M059J (cell line): ENCODE measurements at places on chromosomes 1 and 21.
A peak's percentile ranks its signal among the peaks of the same experiment; 100 is the strongest.

GRCh38 chr21:23398726-23399125 is 2208.6 kb downstream of the MRPL39 start:
- no peak for DNase-seq

GRCh38 chr1:243818978-243819377 is 31.1 kb downstream of the AKT3 start:
- no peak for DNase-seq

DNA sequence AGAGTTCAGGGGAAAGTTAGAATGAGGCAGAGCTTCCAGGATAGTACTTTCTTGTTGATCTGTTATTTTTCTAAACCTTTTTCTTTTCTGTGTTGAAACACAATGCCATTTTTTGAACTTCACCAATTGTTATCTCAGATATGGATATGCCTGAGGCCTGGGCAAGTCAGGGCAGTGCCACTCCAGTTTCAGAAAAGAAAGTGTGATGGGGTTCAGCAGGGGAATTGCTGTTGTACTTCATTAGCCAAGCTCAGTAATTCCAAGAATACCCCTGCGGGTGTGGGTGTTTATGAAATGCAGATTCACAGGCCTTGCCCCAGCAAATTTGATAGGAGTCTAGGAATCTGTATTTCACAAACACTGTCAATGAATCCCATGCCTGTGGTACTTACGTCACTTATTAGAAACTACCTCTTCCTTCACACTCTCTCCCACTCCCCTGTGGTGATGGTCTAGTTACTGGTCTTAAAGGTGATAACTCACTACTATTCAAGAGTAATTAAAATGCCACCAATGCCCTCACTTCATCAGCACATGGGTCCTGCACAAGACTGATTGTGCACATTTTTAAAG is 142.3 kb downstream of the PBX1 start:
- no peak for DNase-seq

DNA sequence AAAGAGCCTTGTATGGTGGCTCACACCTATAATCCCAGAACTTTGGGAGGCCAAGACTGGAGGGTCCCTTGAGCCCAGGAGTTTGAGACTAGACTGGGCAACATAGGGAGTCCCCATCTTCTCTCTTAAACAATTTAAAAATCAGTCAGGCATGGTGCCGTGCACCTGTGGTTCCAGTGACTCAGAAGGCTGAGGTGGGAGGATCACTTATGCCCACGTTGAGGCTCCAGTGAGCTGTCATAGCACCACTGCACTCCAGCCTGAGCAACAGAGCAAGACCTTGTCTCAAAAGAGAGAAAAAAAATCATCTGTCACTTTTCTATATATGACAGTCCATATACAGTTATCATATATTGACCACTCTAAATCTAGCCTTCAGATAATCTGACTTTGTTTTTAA is 658.3 kb downstream of the LTN1 start:
- peak; percentile 59 for DNase-seq

DNA sequence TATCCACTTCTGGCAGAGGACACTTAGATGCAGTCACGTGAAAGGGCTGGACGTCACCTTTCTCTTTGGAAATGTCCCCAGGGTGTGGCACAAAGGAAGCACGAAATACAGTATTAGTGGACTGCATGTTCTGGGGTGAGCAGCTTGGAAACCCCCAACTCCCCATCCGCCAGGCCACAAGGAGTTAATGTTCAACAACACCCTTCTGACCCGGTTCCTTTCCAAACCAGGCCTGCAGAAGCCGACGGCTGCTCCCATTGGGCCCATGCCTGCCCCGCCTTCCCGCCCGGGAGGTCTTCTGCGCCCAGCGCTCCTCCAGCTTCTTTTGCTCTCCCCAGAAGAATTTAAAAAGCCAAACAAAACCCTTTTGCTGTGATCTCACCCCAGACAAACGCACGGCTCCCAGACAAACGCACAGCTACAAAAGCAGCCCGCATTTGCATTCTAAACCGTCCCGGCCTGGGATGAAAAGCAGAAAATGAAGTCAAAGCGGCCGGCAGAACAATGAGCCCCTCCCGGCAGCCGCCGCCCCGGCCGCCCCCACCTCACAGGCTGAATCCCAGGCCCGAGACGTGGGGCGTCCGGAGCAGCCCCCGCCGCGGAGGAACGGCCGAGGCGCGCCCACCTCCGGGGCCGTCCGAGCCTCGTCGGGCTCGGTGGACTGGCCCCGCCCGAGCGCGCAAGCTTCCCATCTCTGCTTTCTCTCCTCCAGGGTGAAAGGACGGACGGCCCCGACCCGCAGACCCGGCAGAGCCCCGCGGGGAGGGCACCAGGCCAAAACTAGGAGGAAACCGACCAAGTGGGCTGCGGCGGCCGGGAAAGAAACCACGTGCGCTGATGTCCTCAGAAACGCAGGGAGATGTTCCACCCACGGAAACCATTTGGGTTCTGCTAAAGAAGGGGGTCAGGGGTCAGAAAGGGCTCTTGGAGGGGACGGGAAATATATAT is 101.9 kb downstream of the PLPP3 start:
- peak; percentile 28 for DNase-seq

- no peak for DNase-seq
Measured at GRCh38 chr1:15983275-15983674, 7.4 kb upstream of the ZBTB17 start.

DNA sequence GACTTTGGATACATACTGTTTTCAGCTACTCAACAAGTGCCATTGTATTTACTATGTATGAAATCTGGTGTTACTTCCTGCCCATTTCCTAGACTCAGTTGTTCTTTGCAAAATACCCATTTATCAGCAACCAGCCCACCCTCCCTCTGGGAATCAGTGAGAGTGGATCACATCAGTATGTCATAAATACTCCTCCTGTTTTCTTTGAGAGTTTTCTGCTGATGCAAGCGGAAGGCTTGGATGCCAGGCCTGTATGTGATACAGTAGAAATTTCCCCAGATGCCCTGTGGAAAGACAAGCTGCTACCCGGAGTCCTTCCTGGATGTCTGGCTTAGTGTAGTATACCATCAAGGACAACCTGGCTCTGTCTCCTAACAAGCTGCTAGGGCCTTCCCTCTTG is 2.4 kb upstream of the PTPRC start:
- no peak for DNase-seq

GRCh38 chr1:43438576-43438952 is 15.2 kb downstream of the HYI start:
- no peak for DNase-seq

DNA sequence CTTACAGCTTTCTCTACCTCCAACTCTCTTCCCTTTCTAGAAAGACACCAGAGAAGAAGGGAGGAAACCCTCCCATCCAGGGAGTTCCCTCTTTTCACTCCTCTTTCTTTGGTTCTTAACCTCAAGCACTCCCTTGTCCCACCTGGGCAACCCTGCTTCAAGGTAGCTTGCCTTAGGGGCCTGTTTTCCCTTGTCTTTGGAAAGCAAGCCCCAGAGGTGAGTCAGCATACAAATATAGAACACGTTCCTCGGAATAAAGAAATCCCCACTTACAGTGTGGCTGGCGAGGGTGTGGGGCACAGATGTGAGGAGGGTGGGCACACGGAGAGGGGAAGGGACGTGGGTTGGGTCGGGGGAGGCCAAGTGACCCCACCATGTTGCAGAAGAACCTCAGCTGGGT is 26.1 kb upstream of the KCNE2 start:
- DNase-seq = no peak

DNA sequence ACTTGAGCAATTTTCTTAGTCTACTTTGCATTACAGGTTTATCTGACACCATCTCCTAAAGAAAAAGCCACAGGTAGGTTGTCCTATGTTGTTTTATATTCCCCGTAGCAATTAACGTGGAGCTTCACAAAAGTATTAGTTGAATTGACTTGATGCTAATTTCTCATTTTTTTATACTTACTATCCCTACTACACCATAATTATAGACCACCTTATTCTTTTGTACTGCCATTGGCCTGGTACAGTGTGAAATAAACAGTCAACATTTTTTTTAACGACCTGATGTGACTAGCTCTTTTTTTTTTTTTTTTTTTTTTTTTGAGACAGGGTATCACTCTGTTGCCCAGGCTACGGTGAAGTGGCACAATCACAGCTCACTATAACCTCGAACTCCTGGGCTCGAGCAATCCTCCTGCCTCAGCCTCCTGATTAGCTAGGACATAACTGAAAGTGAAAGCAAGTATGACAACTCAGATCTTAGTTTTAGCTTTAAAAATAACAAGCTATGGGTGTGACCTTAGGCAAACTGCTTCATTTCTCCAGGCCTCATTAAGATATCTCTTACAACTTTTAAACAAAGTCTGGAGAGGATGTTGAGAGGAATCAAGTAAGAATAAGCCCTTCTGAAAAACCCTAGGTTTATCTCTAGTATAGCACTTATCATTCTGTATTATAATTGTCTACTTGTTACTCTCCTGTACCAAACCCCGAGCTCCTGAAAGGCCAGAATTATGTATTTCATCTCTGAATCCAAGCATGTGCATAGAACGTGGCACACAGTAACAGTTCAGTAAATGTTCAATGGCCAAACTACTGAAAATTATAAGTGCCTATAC is 49.5 kb downstream of the LUZP1 start:
- DNase-seq = peak; percentile 59

GRCh38 chr21:16193496-16194094 is 463.8 kb downstream of the USP25 start:
- DNase-seq = no peak

GRCh38 chr1:203520315-203520714 is 26.4 kb downstream of the OPTC start:
- DNase-seq = peak; percentile 76

DNA sequence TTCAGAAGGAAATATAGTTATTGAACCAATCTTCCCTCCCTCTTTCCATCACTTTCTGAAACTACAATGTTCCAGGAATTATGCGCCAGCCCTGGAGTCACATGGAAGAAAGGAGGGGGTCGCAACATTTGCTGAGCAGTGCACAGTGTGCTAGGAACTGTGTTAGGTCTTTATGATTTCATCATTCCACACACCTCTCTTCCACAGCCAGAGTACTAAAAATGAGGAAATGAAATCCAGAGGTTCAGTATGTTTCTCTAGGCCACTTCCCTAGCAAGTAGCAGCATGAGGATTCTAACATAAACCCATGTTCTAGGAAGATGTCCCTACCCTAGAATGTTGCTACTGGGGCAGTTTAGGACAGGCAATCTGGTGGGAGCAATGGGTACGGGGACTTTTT is 158.1 kb downstream of the SLC45A1 start:
- no peak for DNase-seq

- DNase-seq = no peak
Measured at GRCh38 chr21:36694593-36695282, 4.2 kb upstream of the SIM2 start.

- DNase-seq = peak; percentile 80
Measured at GRCh38 chr1:223331929-223332328, 32.0 kb downstream of the SUSD4 start.

DNA sequence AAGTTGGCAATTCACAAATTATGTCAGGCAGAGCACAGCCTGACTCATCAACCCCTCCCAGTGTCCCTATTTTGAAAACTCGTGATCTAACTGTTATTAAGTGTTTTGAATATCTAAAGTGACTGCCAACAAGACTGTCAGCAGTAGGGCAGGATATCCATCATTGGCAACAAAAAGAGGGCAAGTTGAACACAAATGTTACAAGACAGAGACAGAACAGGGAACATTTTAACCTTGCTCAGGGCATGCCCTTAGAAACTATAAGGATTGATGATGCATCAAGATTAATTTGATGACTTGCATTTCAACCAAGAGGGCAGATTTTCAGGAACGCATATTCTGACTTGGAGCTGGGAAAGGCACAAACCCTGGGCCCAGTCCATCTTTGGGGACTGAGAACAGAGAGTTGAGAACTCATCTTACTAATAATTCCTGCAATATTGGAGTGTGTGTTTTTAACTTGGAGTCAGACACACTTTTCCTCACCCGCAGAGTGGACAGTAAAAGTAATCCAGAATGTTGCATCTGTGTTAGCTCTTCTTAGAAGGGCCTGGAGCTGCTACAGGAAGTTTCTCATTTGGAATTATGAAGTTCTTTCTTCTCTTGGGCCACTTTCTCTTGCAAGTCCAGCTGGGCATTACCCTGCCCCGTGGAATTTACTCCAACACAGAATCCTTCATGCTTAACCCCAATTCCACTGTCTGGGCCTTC is 317.2 kb downstream of the LTN1 start:
- peak; percentile 52 for DNase-seq

GRCh38 chr1:93239863-93240262 is 59.3 kb downstream of the CCDC18 start:
- no peak for DNase-seq

DNA sequence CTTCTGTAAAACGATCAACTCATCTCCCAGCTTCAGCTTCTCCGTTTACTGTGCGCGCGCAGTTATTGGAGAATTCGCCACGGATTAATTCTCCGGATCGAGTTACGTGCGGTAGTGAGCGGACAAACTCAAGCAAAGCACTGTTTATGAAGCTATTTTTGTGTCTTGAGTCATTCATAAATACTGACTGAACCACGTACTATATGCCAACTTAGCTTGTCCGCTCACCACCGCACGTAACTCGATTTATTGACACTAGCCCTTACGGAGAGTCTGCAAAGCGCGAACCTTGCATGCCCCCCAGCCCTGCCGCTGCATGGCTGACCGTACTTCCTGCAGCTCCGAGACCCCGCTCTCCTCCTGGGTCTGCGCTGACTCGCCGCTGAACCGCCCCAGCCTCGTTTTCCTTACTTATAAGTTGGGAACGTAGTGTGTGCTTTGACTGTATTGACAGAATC is 773 bp downstream of the CHD1L start:
- no peak for DNase-seq

DNA sequence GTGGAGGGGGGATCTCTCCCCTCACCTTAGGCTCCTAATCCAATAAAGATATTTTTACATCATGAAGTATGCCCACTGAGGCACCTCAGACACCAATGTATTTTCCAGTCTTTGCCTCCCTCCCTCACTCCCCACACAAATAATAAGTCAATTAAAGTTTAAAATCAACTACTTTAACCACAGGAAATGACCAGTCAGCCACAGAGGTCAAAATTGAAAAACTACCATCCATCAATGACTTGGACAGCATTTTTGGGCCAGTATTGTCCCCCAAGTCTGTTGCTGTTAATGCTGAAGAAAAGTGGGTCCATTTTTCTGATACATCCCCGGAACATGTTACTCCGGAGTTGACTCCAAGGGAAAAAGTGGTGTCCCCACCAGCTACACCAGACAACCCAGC is 70.6 kb upstream of the DYNLT5 start:
- peak; percentile 57 for DNase-seq

GRCh38 chr21:46110499-46111192 is 12.7 kb downstream of the COL6A2 start:
- no peak for DNase-seq

- no peak for DNase-seq
Measured at GRCh38 chr1:185033686-185034085, 11.7 kb upstream of the RNF2 start.
